ENCODE measurements at places on chromosomes 6 and 20.

DNA sequence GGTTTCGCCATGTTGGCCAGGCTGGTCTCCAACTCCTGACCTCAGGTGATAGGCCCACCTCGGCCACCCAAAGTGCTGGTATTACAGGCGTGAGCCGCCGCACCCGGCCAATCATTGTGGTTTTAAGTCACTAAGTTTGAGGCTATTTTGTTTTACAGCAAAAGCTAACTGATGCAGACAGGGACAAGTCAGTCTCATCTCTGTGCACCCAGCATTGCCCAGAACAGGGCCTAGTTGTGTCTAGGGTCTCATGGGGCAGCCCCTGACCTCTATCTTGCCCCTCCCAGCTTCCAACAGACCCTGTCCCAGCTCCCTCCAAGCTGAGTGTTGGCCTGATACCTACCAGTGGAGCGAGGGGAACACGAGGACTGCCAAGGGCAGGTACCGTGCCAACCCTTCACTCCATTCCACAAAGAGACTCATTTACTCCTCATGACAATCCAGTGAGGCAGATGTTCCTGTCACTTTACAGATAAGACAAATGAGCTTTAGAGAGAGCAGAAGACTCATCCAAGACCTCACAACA, 8.9 kb upstream of the RBCK1 start:
- no peak for DNase-seq

DNA sequence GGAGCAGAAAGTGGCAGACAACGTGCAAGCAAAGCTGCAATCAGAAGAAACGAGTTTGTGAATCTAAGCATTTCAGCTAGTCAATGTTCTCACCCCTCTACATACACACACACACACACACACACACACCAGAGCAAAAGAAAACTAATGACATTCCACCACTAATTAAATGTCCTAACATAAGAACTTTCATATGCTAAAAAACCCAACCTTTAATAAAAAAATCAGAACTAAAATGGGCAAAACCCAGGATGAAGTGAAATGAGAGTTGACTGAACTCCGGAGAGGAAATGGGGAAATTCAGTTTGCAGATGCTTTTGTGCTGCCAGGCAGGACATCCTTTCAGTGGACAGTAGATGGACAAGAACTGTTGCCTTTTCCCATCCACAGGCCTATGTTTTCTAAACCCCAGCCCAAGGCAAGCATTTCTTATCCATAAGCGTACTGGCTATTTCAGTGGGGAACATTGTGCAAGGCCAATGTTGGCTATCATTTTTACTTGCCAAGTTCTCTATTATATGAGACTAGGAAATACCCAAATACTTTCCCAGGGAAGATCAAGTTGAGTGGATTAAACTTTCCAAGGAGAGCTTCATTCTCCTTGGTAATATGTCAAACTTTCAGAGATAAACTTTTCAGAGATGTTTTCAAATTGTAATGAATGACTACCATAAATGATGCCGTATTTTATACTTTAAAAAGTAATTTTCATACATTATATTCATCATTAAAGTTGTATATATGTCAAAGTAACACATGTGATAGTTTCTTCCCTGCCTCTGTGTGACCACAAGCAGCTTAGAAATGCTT, 27.3 kb downstream of the RIN2 start:
- no peak for DNase-seq

- DNase-seq, result no peak
These were observed 1.5 kb upstream of the MAS1L start for GRCh38 chr6:29489286-29489685.

DNA sequence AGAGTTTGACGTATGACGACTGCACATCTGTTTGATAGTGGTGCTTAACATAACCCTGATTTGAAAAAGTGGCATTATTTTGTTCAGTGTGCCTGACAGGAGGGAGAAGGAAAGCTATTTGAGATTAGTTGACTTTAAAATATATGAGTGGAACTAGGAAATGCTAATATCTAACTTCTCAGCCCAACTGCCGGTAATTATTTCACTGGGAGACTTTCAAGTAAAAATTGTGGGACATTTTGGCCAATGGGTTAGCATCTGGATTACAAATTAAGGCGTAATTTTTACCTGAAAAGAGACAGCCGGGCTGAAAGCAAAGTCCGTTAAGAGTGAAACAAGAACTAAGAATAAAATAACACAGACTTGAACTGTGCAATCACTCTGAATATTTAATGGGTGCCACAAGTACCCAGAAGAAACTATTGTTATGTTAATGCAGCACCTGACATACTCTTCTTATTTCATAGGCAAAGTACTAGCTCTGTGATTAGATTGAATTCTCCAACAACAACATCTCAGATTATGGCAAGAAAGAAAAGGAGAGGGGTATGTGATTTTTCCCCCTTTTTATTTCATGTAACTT, 2.0 kb downstream of the HEY2 start:
- no peak for DNase-seq

- no peak for DNase-seq
These were observed 239.7 kb downstream of the ATXN1 start for GRCh38 chr6:16521528-16521927.

- no peak for DNase-seq
These were observed 28.8 kb upstream of the RIPPLY2 start for GRCh38 chr6:83824388-83824801.

DNA sequence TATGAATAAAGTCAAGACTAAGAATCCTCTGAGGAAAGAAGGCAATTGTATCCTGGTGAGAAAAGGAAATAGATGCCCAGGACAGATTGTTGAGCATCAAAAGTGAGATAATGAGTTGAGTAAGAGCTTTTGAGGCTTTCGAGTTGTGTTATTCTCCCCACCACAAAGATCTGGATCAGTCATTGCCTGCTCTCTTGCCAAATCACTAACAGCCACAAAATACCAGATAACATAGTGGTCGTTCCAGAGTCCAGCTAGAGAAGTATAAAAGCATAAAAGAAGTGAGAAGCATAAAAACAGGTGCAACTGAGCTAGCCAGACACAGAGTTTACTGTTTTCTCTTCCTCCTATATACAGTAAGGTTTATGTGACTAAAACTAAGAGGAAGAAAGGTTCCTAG, 4.9 kb downstream of the SPINT4 start:
- DNase-seq, result no peak

- no peak for DNase-seq
These were observed 34.0 kb downstream of the NCOA6 start for GRCh38 chr20:34791289-34792020.

DNA sequence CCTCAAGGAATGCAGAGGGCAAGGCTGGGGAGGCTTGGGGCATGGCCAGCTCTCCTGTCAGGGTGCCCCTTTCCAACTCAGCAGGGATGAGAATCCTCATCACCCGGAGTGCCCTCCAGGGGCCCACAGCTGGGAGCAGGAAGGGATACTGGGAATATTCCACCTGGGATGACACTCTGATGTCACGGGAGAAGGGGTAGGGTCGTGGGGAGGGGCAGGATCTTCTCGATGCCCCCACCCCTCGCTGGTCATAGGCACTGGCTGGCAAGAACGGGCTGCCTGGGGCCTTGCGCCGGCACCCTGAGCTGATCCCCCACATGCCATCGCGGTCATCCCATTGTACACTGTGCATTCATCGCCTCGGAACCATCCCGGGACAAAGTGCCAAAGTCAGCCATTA, 10.6 kb upstream of the NXT1 start:
- no peak for DNase-seq

DNA sequence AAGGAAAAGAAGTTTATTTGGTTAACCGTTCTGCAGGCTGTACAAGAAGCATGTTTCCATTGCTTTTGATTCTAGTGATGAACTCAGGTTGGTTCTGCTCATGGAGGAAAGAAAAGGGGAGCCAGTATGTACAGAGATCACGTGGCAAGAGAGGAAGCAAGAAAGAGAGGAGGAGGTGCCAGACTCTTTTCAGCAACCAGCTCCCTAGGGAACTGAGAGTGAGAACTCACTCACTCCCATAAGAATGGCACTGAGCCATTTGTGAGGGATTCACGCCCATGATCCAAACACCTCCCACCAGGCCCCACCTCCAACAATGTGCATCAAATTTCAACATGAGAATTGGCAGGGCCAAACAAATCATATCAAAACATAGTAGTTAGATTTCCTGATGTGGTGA, 649.1 kb downstream of the EPM2A start:
- DNase-seq, result no peak

DNA sequence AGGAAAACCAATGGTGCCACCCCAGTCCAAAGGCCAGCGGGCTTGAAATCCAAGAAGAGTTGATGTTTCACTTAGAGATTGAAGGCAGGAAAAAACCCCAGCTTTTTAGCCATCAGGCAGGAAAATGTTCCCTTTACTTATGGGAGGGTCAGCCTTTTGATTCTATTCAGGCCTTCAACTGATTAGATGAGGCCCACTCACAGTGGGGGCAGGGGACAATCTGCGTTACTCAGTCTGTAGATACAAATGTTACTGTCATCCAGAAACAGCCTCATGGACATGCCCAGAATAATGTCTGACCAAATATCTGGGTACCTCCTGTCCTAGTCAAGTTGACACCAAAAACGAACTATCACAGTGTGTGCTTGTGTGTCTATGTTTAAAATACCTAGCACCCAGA, 121.2 kb upstream of the KCNQ5 start:
- no peak for DNase-seq
